ENCODE measurements at places on chromosomes 1 and 21. TPM values are rescaled to one million over a fixed set of nuclear protein-coding genes. Genes with fewer than 3 reads are reported as not detected.

HSD3B1 gene
- not detected for total RNA-seq

DNA sequence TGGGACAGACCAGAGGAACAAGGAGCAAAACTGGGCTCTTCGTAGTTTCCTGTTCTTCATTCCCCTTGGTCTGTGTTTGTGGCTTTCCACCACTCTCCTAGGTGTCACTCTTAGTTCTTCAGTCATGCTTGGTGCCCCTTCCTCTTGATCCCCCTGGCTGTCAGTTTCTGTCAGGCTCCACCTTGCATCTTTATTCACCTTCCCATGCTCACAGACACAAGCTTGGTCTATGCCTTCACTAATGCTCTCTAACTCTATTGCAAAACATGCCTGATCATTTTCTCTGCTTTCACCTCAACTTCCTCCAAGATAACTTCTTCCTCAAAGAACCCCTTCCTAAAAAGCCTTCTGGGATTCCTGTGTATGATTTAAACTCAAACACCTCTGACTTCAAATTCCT lies 122.9 kb downstream of the GLUL start:
- DNase-seq, result no peak

COL6A1 gene
- total RNA-seq, result 1,432 TPM

DNA sequence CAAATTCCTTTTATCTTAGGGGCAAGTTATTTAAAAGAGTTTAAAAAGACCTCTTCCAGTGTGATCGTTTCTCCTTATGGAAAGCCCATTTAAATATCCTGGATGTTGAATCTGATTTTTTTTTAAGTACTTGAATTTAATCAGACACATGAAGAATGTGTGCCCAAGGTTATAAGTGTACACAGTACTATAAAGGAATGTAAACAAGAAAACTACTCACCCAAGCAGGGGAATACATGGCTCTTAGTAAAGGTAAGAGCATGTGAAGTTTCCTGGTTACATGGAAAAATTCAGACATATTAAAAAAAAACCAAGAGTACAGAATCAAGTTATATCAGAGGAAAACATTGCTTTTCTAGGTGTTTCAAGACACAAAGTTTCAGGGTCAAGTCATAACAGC lies 546.9 kb downstream of the MATN1 start:
- DNase-seq, result no peak

- DNase-seq, result no peak
Observed at GRCh38 chr1:42290130-42290529, 44.9 kb downstream of the FOXJ3 start.

Data from esophagus muscularis mucosa (tissue), 4 donors.